Kidney tubule cell (primary cell): ENCODE measurements at places on chromosomes 4 and X.

GRCh38 chrX:136268051-136269048 lies 17.1 kb upstream of the MAP7D3 start:
- peak; percentile 47 for DNase-seq

- no peak for DNase-seq
Measured at GRCh38 chrX:10120331-10120730, 36.4 kb upstream of the CLCN4 start.

- DNase-seq = no peak
Measured at GRCh38 chr4:119646347-119647071, 17.9 kb upstream of the PDE5A start.

DNA sequence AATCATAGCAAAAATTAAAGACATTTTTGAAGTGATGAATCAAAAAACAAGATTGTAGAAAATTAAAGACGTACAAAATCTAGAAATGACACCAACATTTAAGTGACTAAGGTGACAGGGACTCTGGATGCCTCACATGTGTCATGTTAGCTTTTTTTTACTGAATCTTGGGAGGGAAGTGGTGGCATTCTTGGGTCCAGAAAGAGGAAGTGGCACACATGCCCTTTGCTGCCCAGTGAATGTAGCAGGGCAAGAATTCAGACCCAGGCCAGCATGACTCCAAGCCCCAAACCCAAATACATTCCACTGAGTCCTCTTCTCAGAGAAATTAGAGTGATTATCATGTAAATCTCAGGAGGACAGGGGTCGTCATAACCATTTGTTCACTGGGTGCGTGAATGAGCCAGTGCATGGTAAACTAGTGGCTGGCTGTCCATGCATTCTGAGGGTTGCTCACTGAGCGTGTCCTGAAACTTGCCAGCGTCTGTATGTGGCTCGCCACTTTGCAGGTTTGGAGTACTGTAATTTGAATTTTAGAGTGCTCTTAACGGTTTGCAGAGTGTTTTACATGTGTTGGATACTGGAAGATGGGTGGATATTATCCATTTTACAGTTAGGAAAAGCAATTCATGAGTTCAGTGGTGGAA lies 55.4 kb upstream of the TBC1D14 start:
- DNase-seq = no peak

DNA sequence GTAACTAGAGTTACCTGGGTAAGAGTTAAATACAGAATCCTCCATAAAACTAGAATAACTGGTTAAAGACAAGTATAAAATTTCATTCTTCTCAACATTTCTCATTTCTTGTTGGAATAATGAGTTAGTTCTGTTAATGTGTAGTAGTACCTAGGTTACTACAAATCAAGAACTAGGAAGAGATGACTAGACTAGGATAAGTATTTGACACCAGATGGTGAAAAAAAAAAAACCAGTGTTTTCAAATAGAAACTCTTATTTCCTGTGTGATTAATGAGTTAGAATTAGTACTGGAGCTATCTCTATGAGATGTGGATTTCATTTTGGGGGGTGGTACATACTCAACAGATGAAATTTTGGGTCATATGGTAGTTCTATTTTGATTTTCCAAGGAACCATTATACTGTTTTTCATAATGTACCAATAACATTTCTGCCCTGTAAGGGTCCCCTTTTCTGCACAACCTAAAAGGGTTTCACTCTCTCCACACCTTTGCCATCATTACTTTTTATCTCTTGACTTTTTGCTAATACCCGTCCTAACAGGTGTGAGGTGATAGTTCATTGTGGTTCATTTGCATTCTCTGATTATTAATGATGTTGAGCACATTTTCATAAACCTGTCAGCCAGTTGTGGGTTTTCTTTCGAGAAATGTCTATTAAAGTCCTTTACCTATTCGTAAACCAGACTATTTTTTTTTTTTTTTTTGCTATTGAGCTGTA lies 1.7 kb upstream of the VCX start:
- no peak for DNase-seq

- no peak for DNase-seq
Measured at GRCh38 chrX:105645667-105646357, 176.5 kb upstream of the NRK start.

DNA sequence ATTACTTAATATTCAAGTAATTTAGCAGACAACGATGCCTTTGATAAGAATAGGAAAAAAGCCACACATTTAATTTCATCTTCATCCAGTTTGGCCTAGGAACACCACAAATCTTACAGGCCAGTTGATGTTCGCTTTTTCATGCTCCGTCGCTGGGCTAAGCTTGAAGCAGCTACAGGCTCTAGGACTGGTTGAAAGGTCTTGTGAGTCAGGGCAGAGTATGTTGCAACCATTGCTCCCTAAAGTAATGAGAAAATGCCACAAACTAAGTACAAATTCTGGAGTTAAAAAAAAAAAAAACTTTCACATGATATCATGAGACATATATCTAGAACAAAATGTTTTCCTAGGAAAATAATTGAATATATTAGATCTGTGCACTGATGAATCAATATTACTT lies 123.8 kb downstream of the RPS6KA6 start:
- no peak for DNase-seq

GRCh38 chr4:169899295-169899694 lies 126.9 kb downstream of the MFAP3L start:
- peak; percentile 87 for DNase-seq

DNA sequence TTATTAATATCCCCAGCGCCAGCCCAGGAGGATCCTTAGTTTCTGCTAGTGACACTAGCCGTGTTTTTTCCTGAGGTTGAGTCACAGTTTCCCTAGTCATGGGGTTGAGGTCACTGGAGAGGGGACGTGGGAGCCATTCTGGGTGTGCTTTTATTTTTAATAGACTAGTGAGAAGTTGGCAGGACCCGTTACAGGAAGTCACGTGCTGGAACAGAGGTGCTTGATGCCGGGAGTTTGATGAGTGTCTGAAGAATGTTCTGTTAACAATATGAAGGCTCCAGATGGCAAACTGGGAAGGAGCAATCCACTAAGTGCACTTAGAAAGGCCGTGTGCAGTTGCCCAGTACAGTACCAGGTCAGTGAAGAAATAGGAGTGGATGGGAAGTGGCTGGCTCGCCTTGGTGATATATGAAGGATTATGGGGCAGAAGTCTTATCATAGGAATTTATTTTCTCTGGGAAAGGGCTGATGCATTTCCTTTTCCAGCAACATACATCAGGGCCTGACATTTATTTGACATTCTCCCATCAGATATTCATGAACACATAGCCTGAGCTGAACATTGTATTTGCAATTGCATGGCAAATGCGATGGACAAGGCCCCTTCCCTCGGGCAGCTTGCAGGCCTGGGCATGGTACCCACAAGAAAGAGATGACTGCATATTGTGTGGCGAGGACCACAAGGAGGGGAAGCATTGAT lies 291.8 kb downstream of the FBXW7 start:
- peak; percentile 21 for DNase-seq

- no peak for DNase-seq
Measured at GRCh38 chrX:121216641-121217374, 169.4 kb downstream of the GLUD2 start.

DNA sequence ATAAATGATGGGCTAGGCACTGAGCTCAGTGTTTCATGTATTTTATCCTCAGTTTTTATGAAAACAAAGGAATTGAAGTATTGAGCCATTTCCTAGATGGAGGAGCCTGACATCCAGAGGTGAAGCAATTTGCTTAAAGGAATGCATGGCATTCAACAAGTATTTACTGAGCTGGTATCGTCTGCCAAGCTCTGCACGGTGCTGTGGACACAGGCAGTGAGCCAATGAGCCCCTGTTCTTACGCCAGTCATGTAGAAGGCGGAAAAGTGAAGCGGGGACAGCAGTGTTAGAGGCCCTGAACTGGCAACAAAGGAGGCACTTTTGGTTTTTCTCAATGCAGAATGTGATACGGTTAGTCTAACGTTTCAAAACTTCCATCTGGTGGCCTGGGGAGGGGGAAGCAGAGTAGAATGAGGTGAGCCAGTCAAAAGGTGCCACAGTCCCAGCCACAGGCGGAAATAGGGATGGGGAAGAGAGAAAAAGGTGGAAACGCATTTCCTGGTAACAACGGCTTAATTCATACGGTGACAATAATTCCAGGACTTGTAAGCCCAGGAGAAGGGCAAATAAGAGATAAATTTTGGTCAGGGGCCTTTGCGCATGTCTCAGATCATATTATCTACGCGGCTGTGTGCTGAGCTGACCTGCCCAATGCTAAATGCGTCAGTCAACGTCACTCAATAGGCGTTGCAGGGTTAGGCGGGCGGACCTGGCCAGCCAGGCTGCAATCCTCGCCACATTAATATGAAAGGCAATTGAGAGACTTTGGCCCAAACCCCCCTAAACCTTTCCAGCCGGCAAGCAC lies 133.9 kb downstream of the AFAP1 start:
- peak; percentile 93 for DNase-seq

DNA sequence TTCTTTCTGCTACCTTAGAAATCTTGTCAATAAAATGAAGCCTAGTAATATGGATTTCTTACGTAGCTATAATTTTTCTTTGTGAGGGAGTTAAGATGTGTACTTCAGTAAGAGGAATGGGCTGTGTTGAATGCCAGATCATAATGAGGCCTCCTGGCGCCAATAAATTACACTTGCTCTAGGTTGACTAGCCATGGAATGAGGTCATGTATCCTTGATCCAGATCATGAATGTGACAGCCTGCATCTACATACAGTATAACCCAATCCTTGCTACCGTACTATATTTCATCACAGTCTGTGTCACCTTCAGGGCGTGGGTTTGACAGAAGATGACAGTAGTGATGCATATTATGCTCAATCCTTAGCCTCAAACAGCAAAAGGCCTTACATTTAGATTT lies 36.2 kb downstream of the NHS start:
- peak; percentile 70 for DNase-seq

GRCh38 chr4:159048166-159048886 lies 54.6 kb upstream of the RAPGEF2 start:
- peak; percentile 68 for DNase-seq

DNA sequence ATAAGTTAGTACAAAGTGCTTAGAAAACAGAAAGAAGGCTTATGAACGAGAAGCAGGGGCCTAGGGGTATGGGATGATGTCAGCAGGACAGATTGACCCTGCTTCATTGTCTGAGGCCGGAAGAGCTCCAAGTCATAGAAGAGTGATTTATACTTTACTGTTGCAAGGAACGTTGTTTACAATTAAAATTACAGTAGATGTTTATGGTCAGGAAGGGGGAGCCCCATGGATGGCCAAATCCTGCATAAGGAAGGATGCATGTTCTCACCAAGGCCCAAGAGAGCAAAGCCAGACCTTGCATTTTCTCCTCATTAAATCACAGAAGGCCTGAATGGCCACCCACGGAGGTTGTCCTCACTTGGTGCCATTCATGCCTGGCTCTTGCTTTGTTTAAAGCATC lies 115.3 kb downstream of the LDB2 start:
- DNase-seq = no peak

GRCh38 chr4:4256799-4257198 lies 8.8 kb upstream of the TMEM128 start:
- no peak for DNase-seq

GRCh38 chr4:14652522-14652921 lies 349.8 kb upstream of the CPEB2 start:
- DNase-seq = no peak

DNA sequence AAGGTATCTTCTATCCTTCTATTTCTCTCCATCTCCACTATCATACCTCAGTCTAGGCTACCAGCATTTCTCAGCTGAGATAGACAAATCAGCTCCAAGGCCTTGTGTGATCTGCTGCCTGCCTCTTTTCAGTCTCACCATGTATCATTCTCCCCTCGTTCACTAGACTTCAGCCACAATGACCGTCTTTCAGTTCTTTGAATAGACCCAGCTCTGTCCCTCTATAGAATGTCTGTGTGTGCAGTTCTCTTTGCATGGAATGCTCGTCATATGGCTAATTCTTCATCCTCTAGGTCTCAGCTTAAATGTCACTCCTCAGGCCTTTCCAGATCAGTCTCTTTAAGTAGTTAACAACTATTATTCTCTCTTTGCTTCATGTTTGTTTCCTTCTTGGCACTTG lies 6.5 kb downstream of the IGBP1 start:
- DNase-seq = no peak

GRCh38 chrX:69067841-69068240 lies 97.4 kb downstream of the PJA1 start:
- DNase-seq = no peak

- DNase-seq = no peak
Measured at GRCh38 chrX:133648594-133648993, 233.3 kb upstream of the GPC4 start.

GRCh38 chr4:154004507-154005170 lies 215.8 kb upstream of the SFRP2 start:
- DNase-seq = peak; percentile 77
